ENCODE measurements at places on chromosomes 5 and 9.

- no peak for DNase-seq
Observed at GRCh38 chr9:20683351-20684034, 566 bp upstream of the FOCAD start.

- DNase-seq, result no peak
Observed at GRCh38 chr5:69043655-69043996, 50.2 kb upstream of the SLC30A5 start.

DNA sequence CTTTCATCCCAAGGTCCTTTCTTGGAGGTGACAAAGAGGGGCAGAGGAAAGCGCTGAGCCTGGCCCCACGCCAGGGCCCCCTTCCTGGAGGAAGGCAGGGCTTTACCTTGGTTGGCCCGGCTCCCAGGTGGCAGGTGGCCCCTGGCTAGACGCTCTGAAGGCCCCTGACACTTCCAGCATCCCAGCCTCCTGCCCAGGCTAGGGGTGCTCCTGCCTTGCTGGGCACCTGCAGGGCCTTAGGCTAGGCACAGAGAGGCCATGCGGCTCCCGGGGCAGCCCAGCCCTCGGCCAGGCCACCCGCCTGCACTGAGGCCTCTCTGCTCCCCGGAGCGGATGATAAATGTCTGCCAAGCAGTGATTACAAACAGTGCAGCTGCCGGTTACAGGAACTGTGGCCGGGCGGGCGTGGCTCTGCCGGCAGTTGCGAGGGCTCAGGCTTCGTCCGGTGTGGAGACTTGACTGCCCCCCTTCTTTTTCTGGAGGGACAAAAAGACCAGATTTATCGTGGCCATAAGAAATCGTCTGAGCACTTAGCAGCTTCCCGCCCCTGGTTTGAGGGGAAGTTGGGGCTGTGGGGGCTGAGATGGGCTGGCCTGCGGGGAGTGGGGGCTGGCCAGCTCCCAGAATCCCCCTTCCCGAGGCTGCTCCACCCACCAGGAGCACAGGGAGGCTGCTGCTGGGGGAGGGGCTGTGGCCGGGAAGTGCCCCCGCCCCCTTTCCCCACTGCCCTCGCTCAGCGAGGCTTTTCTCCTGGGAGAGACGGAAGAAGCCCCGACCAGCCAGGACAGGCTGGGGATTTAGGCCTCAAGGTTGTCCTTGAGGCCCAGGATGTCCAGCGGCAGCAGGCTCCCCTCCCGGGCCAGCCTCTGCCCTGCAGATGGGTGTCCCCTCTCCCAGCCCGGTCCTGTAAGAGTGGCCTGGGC is 31.6 kb upstream of the UBAC1 start:
- no peak for DNase-seq

- no peak for DNase-seq
Observed at GRCh38 chr5:95417971-95418370, 26.8 kb downstream of the FAM81B start.

DNA sequence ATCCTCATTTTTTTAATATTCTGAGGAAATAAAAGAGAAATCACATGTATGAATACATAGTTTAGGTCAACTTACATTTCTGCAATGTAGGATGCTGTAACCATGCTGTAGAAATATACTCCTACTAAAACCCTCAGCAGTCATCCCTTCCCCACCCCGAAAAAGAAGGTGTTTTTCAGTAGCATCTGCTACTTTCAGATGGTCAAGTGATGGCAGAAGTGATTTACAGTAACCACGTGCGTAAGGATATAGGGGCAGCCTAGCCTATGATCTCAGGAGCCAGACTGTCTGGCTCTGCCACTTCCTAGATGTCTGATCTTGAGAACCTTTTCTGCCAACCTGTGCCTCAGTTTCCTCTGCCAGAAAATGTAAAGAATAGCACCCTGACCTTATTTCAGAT is 26.0 kb upstream of the SYK start:
- DNase-seq, result no peak

- DNase-seq, result no peak
Observed at GRCh38 chr5:153153086-153153485, 337.4 kb upstream of the GRIA1 start.

GRCh38 chr5:151233616-151234085 is 9.8 kb upstream of the CCDC69 start:
- no peak for DNase-seq

- no peak for DNase-seq
Observed at GRCh38 chr5:125032286-125032685, 285.8 kb upstream of the ZNF608 start.

DNA sequence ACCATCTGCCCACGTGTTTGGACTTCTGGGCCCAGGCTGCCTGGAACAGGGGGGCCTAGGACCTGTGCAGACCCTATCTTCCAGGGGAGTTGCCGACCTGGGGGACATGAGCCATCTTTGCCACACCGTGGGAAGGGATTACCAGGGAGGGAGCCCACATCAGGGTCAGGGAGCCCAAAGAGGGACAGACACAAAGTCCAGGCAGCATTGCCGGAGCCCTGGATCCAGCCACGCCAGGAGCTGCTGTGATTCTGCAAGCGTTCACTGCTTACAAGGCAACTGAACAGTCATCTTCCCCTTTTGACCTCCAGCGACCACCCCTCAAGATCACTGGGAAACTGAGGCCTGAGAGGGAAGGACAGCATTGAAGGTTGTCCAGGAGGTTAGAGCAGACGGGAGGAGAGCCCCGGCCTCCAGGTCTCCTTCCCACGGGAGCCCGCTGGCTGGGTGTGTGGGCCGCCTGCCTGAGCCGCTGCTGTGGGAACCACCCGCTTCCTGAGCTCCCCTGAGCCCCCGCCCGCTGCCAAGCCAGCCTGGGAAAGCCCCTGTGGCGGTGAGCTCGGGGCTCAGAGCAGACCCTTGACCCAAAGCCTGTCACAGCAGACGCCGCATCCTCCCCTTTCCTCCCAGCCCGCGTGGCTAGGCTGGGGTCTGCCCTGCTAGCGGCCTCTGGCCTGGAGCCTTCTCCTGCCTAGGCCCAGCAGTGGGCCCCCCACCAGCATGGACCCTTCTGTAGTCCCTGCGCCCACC is 17.1 kb upstream of the NOTCH1 start:
- no peak for DNase-seq

DNA sequence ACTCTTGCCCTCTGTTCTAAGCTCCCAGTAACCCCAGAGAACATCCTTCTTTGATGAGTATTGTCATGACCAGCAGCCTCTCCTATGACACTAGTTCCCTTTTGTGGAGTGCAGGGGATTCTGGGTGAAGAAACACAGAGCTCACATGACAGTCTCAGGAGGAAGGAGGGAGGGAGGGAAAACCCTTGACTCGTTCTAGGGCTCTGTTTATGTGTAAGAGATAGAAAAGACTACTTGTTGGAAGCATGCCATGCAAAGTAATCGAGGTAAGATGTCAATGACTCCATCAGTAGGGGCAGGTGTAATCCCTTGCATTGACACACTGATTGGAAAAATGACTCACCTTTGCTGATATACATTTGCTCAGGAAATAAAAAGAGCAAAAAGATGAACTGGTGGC is 190.2 kb upstream of the ELL2 start:
- no peak for DNase-seq

- DNase-seq, result no peak
Observed at GRCh38 chr5:99045871-99046270, 117.1 kb upstream of the CHD1 start.

- DNase-seq, result no peak
Observed at GRCh38 chr5:150175536-150175935, 9.0 kb downstream of the CDX1 start.

DNA sequence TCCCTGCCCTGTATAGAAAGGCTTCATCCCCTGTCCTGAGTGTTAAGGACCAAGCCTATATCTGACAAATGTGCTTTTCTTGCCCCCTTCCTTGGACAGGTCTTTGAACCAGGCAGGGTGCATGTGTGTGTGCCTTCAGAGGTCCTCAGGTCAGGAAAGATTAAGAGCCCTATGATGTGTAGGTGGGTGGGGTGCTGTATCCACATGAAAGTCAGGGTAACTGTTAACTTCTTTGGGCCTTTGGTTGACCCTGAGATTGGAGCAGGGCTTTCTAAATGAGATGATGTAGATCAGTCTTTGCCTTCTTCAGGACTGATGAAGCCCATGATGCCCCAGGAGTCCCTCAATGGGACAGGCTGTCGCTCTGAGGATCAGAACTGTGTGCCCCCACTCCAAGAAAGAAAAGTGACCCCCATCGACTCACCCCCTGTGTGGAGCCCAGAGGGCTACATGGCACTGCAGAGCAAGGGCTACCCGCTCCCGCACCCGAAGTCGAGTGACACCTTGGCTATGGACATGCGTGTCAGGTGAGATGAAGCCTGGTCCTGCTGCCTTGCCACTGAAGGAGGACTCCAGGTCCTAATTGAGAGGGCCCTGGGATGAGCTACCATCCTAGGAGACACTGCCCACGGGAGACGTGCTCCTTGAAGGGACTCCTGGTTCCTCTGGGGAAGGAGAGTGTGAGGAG is 29.4 kb upstream of the POMT1 start:
- DNase-seq, result no peak

GRCh38 chr5:173670130-173670651 is 53.7 kb upstream of the BOD1 start:
- no peak for DNase-seq

DNA sequence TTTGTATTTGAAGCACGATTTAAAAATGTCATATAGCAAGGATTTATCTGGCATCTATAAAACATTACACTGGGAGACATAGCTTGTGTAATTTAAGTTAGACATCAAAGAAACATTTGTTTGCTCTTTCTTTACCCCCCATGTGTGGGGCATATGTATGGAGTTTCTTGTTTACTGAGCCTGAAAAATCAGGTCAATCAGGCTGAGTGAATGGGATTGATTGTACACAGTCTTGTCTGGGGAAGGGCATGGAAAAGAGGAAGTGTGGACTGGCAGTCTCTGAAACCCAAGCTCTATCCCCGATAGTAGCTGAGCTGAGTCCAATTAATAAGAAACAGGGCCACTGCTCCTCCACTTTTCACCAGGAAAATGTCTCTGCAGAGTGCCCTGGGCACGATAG is 49.4 kb downstream of the SLC46A2 start:
- no peak for DNase-seq

DNA sequence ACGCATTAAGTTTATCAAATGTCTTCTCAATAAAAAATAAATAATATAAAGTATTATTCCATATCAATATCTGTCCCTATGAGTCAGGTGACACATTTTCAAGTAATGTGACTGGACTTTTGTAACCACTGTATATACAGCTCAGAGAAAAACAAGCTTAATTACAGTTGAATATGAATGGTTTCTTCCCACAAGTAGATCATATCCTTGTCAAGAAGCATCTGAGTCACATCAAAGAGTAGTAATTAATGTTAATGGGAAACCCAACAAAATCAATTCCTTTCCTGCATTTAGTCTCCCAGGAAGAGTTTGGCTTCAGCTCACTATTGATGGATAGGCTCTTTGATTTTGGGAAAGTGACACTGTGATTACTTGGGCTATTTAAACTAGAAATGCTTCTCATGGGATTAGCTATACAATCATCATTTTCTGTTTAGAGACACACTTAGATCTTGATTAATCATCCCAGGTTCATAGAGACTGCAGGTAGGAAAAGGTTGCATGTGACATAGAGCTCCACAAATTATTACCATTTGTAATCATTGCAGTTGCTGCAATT is 292.9 kb downstream of the GABRG2 start:
- no peak for DNase-seq

Data from activated naive CD8-positive, alpha-beta T cell treated with anti-CD3 and anti-CD28 coated beads, Interleukin-2, amount 50 U/mL, for 16 hours (primary cell).